ENCODE measurements at places on chromosomes 1 and 21.

- DNase-seq: no peak
Measured at GRCh38 chr1:35264871-35265270, 3.6 kb upstream of the ZMYM4 start.

DNA sequence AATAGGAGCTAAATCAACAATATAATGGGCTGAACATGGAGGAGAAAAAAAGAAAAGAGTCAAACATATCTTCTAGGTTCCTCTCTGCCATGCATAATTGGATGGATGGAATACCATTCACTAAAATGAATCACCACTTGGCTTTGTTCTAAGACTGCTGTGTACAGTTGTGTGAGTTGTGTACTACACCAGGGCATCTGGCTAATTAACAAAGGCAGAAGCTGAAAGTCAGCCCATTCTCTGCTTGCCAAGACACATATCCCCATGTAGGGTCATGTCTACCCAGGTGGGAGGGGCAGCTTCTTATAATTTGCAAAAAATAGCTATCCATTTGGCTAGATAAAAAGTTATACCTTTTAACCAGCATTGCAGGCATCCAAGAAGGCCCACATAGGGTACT is 21.0 kb downstream of the JUN start:
- no peak for DNase-seq

GRCh38 chr1:71656902-71657301 is 576.1 kb upstream of the ZRANB2 start:
- no peak for DNase-seq

DNA sequence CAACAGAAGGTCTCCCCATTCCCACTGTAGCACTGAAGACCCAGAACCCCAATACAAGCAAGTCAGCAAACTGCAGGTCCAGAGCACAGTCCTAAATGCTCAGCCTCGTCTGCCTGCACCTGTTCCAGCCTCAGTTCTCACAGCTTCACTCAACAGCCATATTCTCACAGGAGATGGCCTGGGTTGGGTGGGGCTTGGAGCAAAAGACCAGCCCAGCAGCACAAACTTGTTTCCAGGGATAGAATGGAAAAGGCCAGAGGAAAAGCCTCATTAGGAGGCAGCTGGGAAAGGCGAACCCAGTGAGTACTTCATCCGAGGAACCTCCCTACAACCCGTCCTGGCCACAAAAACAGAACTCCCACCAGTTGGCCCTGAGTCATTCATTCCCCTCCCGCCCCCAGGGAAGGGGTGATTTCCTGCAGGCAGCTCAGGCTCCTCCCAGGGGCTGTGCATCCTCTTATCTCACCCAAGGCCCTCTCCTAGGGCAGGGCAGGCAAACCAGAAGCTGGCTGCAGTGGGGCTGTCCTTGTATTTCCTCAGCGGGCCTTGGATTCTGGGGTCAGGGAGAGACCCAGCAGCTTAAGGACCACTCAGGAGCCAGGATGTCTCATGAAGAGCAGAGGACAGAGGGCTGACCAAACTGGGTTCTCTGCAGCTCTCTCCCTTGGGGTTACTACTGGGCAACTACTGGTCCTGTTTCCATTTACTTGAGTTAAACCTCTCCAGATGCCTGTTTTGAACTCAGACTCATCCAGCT is 7.4 kb upstream of the MPL start:
- peak; percentile 65 for DNase-seq

DNA sequence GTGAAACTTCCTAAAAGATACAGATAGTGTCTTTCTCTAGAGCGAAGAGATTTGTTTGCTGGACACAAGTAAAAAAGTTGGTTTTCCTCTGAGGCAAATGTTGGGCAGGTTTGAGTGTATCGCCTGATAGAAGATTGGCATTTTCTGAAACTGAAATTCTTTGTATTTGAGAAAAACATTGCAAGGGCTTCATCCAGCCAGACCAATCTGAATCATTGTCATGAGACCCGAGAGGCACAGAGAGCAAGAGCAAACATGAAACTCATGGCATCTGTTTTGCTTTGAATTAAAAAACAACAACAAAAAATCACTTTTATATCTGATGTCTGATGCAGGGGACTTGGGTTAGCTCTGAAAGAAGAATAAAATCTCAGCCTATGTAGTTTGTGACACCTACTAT is 379.3 kb upstream of the NCAM2 start:
- DNase-seq: no peak

DNA sequence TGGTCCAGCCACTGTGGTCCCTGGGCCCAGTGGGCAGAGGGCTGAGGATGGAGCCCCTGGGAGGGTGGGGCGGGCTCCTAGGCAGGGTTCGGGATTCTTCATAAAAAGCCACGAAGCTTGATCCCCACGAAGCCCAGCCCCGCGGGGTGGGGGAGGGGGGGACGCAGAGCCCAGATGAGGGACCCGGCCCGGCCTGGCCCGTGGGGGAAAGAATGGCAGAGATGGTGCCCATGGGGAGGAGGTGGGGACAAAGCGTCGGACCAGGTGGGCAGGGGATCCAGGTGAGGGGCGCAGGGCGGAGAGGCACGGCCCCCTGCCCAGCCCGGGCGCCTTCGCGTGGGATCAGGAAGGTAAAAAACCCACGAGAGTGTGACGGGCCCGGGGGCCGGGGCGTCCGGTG is 6.0 kb upstream of the SMIM12 start:
- no peak for DNase-seq

GRCh38 chr1:183433703-183434102 is 15.5 kb upstream of the NMNAT2 start:
- DNase-seq: no peak

- peak; percentile 45 for DNase-seq
Measured at GRCh38 chr1:54121482-54122134, 31.2 kb downstream of the CDCP2 start.

- DNase-seq: no peak
Measured at GRCh38 chr1:36465731-36466369, 1.7 kb upstream of the MRPS15 start.

GRCh38 chr1:151790940-151791651 is 796 bp upstream of the TDRKH start:
- no peak for DNase-seq

- no peak for DNase-seq
Measured at GRCh38 chr1:206020393-206021007, 3.2 kb downstream of the CTSE start.

DNA sequence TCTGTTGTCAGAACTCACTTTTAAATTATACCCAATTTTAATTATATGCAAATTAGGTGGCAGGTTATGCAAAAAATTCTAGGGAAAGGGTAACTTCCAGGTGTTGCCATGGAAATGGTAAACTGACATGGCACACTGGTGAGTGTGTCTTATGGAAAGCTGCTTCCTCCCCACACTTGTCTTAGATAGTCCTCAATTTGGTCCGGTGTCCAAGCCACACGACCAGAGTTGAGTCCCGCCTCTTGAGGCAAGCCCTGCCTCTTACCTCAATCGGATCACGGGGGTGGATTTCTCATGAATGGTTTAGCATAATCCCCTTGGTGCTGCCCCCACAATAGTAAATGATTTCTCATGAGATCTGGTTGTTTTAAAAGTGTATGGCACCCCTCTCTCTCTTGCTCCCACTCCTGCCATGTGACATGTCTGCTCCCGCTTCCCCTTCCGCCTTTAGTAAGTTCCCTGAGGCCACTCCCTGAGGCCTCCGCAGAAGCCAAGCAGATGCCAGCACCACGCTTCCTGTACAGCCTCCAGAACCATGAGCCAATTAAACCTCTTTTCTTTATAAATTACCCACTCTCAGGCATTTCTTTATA is 74.9 kb downstream of the MATN1 start:
- DNase-seq: no peak

- DNase-seq: no peak
Measured at GRCh38 chr1:2166254-2166653, 28.3 kb downstream of the FAAP20 start.

GRCh38 chr1:102742426-102742825 is 365.9 kb downstream of the COL11A1 start:
- DNase-seq: no peak

DNA sequence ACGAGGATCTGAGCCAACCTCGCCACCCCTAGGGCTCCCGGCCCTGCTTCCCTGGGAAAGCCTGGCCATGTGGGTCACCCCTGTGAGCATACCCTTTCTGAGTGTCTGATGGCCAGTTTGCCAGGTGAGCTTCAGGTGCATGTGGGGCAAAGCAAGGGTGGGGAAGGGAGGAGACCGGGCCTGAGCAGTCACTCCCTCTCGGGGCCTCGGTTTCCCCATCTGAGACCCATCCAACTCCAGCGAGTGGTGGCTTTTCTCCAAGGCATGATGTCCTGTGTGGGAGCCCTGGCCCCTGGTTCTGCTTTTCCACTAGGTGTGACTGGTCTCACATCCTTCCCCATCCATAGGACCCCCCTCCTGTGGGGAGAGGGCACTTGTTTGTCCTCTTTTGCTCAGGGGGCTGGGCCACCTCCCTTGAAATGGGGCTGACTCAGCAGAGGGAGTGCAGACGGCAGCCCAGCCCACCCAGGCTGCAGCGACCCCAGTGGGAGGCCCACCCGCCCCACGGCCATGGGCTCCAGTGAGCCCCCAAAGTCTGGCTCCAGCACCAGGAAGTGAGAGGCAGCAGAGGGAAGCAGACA is 1.7 kb upstream of the WNT9A start:
- no peak for DNase-seq

DNA sequence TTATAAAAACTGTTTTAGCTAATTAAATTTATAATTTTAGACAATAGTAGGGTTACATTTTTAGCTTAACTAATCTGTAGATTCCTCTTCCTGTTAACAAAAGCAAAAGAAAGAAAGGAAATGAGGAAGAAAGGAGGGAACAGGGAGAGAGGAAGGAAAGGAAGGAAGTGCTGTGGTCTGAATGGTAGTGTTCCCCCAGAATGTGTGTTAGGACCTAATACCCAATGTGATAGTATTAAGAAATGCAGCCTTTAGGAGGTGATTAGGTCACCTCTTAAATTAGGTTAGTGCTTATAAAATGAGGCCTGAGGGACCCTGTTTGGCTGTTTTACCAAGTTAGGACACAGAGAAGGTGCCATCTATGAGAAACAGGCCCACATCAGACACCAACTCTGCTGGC is 136.9 kb upstream of the SAMSN1 start:
- no peak for DNase-seq

DNA sequence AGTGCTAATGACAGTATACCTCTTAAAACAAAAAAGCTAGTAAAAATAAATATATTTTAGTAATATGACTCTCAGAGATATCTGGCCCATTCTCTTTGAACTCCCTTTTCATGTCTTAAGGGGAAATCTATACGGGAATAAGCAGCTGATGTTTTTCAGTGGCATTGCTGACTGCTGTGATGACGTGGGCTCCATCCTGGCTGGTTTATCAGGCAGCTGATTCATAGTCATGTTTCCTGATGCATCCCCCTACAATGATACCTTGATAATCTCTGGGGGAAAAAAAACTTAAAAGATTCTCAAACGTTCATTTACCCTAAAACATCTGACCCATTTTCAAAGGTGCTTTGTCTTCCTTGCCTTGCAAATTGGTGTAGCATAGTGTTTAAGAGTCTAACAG is 53.8 kb downstream of the ABCA4 start:
- no peak for DNase-seq

DNA sequence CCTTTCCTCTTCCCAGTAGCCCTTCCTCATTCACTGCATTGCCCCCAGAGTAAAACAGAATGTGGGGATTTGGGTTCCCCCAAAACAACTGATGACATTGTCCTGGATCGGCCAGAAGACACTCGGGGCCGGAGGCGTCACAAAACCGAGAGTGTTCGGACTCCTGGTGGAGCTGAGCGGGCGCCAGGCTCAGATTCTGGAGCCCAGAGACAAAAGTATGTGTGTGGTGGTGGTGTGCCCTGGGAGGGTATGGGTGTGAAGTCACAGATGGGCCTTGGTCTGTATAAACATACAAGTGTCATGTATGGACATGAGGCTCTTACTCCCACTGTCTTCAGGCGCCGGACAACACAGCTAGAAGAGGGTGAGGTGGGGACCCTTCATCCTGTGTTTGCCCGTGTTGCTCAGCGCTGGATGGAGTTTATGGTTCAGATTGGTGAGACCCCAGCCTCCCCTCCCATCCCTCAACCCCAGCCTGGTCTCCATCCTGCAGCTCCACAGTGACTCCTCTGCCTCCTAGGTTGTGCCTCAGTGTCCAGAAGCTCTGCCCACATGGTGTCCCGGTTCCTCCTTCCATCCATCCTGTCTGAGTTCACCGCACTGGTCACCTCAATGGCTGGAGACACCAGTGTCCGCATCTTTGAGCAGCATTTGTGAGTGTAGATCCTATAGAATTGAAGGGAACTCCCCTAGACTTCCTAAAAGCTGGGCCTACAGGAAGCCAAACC is 12.4 kb downstream of the HYI start:
- DNase-seq: no peak

DNA sequence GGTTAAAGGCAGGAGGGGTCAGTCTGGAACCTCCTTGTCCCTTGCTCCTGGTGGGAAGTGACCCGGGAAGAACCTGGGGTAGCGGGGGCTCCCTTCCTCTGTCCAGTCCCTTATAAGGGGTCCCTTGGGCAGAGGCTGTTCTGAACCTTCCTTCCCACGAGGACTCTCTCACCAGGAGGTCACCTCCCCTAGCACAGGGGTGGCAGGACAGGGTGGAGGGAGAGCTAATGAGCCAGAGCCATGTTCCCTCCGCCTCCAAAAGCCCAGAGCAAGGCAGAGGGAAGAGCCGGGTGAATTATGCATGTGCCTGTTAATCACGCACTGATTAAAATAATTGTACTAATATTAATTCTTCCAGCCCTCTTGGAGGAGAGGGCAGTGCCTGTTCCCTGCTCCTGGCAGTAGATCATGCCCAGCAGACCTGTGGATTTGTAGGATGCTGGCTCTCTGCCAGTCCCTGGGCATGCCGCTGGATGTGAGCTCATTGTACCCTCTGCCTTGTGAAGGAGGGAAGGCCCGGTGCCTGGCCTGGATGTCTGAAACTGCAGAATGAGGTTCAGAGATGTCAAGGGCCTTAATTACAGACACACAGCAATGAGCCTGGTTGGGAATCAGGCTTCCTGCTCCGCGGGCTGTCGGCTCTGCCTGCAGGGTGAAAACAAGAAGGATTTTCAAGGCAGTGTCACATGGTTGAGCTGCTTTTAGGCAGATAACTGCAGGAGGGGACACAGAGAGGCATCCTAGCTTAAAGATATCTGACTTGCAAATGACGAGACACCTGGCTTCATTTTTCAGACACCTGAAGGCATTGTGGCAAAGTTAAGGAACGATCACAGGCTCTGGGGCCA is 68.2 kb downstream of the IGSF21 start:
- DNase-seq: no peak

Data from T1000 (cell line).